ENCODE measurements at places on chromosomes 3 and 15. TPM values are rescaled to one million over a fixed set of nuclear protein-coding genes. Genes with fewer than 3 reads are reported as not detected.

SLC38A3 gene
- not detected for total RNA-seq

PLEKHO2 gene
- 2.7 TPM for total RNA-seq

FSIP1 gene
- 2.2 TPM for total RNA-seq

CACNA2D2 gene
- not detected for total RNA-seq

- peaks cover 48% of the 10 kb centered on the region for H3K36me3 ChIP-seq
- no peaks in the 10 kb centered on the region for H3K27me3 ChIP-seq
- H3K4me3 ChIP-seq = no peak overlapping the region
- H3K27ac ChIP-seq = no peak overlapping the region
Measured at GRCh38 chr15:99716540-99717095, 16.6 kb downstream of the LYSMD4 start.

DNA sequence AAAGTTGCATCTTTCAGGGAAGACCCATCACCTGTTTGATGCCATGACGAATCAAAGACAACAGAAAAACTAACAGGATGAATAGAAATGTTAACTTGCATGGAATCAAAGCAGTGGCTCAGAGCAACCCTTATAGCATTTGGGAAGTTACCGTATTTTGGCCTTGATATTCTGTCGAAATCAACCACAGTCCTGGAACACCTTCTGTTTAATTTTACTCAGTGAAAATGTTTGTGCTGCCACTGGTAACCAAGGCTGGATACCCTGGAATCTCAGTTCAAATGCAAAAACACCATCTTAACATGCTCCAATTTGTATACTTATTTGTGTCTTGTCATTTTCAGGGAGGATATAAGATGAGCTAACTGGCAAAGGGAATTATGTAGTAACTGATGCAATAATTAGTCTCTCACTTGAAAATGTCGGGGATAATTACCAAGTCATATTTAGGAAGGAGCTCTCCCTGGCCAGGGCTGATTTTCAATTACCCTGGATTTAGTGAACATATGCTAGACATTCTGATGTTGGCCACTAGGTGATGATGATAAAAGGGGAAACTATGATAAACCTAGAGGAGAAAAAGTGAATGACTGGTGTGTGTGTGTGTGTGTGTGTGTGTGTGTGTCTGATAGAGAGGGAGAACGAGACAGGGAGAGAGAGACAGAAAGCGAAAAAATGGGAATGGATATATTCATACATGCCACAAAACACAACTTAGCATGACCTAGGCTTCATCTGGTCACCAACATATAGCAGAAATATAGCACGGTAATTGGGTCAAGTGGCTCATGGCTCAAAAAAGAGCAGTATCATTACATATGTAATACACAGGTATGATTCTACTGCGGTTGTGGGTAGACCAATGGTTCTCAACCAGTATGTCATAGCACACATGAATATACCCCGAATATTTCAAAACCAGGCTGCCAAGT, 19.0 kb upstream of the PRICKLE2 start:
- H3K4me1 ChIP-seq = peaks cover 22% of the 10 kb centered on the region
- H3K27ac ChIP-seq = no peak overlapping the region
- H3K36me3 ChIP-seq = peaks cover 23% of the 10 kb centered on the region
- H3K4me3 ChIP-seq = no peak overlapping the region

- H3K36me3 ChIP-seq = no peaks in the 10 kb centered on the region
- DNase-seq = no peak
- no peak overlapping the region for H3K4me3 ChIP-seq
- peaks cover 6% of the 10 kb centered on the region for H3K4me1 ChIP-seq
- H3K27ac ChIP-seq = no peak overlapping the region
Measured at GRCh38 chr15:62094388-62094787, 27.6 kb downstream of the C2CD4A start.

- H3K36me3 ChIP-seq = no peaks in the 10 kb centered on the region
- peaks cover 12% of the 10 kb centered on the region for H3K27me3 ChIP-seq
- no peak overlapping the region for H3K27ac ChIP-seq
- H3K4me1 ChIP-seq = no peaks in the 10 kb centered on the region
- DNase-seq = no peak
Measured at GRCh38 chr3:65314269-65314668, 626.5 kb upstream of the ADAMTS9 start.
